ENCODE measurements at places on chromosomes 11 and 22.

DNA sequence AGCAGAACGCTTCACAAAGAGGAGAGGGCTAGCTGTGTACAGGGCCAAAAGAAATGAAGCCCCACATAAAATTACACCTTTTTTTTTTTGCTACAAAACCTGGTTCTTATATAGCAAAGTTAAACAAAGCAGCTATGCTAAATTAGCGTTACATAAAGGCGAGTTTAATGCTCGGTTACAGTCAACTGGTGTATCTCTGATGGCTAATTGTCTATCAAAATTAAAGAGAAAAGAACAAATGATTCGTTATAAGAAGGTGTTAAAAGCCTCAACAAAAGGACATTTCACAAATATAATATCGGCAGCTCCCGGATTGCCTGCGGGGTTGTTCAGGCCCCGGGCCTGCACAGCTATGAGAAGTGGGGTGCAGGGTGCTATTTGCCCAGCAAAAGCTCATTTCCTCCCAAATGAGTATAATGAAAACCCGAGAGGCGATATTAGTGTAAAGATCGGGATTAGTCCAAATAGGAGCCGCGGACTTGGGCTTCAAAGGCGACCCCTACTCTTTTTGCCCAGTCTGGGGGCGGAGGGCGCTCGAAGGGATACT is 13.3 kb upstream of the PAX6 start:
- no peak for DNase-seq

- no peak for DNase-seq
These were observed 35.0 kb upstream of the MAPK1 start for GRCh38 chr22:21902296-21903087.

DNA sequence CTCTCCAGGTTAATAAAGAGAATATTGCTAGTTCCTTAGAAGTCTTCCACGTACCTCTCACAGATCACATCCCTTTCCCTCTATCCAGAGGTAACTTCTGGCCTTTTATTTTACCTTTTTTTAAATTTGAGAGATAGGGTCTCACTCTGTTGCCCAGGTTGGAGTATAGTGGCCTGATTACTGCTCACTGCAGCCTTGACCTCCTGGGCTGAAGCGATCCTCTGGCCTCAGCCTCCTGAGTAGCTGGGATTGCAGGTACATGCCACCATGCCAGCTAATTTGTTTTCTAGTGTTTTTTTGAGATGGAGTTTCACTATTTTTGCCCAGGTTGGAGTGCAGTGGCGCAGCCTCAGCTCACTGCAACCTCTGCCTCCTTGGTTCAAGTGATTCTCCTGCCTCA is 24.4 kb downstream of the YAP1 start:
- no peak for DNase-seq

DNA sequence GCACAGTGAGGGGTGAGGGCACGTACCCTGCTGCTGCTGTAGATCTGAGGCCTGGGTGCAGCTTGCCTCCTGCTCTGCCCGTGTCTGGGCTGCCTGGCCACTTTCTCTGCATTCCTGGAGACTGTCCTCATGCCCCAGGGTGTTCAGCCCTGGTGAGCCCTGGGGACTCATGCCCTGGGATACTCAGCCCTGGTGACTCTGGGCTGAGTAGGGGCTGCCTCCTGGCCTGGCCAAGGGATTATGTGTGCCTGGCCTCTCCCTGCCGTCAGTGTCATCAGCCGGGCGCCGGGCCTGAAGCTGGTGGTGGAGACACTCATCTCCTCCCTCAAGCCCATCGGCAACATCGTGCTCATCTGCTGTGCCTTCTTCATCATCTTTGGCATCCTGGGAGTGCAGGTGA is 94.7 kb downstream of the CACNA1I start:
- no peak for DNase-seq

DNA sequence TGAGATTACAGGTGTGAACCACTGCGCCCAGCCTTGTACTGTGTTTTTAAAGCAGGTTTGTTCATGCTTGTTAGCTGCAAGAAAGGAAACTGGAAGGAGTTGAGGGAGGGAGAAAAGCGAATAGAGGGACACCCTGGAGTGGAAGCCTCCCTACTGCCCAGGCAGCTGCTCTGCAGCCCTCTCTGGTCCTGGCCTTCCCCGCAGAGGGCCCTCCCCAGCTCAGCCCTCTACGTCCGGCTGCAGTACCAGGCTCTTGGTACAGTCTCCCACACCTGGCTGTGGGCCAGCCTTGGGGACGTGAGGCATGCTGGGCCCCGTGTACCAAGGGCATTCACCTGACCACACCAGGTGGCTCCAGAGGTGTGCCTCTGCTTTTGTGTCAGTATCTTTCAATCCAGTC is 70.8 kb downstream of the MED15 start:
- DNase-seq: no peak

DNA sequence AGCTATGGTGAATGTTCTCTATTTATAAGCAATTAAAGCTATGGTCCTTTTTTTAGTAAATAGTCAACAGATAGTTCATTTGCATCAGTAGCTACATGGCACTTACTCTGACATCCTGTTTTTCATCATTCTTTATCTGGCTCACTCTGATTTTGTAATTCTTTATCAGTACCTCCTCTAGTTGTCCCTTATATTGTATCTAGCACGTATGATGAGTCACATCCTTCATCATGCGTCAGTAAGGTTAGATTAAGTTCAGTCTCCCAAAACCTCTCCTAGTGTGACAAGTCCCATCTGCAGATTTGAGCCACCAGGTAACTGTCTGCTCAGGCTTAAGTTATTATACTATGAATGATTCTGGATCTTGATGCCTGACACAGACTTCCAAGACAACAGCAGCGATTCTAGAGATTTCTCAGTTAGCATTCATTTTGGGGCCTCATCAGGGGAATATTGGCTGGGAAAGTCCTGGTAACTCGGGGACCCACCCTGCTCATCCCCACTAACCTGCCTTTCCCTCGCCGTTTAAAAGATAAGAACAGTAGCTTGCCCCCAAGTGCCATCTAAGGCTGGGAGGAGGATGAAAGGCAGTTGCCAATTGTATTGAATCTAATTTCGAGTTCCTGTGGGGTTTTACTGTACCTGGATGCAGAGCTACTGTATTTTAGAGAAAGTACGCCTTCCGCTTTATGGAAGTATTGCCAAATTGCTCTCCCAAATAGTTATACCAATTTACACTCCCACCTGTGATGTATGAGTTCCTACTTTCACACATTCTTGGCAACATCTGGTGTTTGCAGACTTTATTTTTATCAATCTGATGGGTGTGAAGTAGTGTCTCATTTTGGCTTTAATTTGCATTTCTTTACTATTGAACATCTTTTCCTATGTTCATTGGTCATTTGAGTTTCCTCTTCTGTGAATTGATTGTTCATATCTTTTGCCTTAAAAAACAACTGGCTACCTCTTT is 55.9 kb downstream of the ZC3H12C start:
- DNase-seq: peak; percentile 31

DNA sequence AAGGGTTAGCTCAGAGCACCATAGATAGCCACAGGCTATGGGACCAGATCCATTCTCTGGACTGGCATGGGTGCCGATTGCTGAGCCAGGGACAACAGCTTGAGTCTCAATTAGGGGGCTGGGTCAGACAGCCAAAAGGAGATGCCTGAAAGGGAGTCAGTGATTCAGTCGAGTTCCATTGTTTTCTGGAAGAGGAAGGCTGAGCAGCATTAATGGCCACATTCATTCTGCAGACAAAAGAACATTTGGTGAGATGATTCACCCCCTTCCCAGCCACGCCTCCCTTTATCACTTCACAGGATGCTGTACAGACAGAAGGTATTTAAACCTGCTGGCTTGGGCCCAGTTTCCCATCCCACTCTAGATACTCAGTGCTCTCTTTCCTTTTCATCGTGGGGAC is 131.9 kb downstream of the ADAMTS15 start:
- no peak for DNase-seq

DNA sequence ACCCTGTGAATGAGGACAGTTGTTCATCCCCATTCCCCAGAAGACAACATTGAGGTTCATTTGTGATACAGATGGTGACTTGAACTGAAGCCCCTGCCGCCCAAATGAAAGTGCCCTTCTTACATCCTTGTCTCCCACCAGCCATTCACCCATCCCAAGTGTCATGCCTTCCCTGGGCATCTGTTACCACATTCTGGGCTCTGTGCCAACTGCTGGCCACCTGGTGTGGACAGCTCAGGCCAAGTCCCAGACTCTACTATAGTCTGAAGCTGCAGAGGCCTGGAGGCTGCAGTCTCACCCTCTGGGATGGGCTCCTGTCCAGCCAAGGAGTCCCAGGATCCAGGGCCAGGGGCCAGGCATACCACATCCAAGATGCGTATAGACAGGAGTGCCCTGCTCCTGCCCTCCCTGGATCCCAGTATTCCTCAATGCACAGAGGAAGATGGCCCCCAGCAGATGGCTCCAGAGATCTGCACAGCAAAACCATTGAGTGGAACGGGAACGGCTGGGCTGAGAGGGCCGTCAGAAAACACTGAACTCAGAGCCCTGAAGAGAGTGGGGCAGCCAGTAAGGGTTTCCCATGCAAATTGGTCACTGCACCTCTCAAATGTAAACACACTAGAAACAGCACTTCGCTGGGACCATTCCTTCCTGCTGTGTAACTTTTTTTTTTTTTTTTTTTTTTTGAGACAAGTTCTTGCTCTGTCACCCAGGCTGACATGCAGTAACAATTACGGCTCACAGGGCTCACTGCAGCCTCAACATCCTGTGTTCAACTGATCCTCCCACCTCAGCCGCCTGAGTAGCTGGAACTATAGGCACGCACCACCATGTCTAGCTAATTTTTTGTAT is 22.8 kb downstream of the ARRB1 start:
- peak; percentile 40 for DNase-seq

- DNase-seq: no peak
These were observed 25.0 kb upstream of the SLC5A1 start for GRCh38 chr22:32018056-32018455.

DNA sequence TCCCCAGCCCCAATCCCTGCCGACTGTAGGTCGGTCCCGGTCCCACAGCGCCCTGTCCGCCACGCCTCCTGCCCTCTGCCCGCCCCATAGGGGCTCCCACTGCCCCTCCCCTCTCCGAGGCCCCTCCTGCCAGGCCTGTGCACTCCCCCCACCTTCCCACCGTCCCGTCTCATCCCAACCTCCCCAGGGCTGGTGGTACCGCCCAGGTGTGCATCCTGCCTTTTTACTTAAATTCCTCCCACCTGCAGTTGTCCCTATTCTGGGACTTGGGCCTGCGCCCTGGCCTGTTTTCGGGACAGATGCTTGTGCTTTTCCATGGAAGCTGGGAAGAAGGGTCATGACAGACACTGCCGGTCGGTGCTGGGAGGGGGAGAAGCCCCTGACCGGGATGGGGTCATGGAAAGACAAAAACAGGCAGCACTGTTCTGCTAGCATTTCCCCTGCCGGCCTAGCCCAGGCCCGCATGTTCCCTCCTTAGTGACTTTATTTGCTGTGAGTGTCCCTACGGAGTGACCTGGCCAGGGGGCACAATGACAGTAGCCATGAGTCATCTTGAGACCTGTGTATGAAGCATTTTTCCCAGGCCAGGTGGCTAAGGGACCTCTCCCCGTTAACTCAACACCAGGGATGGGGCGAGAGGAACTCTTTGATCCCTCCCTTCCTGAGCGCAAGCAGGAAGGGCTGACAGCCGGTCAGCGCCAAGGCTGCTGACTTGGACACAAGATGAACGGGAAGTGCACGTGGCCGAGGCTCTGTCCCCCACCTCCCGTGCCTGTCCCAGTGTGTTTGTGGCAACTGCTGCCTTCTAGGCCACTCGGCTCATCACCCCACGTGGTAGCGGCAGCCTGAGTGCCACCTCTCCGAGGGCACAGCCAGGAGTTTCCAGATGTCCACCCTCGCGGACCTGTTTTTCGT is 7.1 kb downstream of the TBX1 start:
- no peak for DNase-seq

- no peak for DNase-seq
These were observed 74.2 kb downstream of the ALX4 start for GRCh38 chr11:44235765-44236201.

DNA sequence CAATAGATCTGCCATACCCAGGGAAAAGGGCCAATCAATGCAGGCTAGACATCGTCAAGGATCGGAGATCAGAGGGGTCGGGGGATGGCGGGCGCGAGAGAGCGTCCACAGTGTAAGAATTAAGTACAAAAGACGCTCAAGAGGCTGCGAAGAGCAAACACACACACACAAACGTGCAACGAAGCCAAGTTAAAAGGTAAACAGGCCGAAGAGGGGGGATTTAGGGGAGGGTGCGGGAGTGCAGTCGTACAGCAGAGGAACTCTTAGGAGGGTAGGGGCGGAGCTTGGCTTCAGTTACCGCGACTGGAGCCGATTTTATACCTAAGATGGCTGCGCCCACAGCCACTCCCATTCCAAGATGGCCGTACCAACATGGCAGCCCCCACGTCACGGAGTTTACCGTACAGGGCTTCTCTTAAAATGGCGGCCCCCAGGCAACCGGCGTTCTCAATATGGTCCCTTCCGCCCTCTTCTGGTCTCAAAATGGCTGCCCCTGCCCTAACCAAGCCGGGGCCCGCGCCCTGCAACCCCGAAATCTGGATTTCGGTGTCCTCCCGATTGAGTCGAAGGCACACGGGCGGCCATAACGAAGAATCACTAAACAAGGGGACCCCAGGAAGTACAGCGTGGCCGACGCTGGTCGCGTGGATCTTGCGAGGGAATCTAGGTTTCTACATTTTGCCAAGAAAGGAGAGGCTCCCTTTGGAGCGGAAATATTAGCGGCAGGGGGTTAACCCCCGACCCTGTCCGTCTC is 1.9 kb downstream of the GNG3 start:
- DNase-seq: peak; percentile 76

GRCh38 chr11:95641495-95641894 is 148.1 kb downstream of the FAM76B start:
- no peak for DNase-seq

GRCh38 chr11:68338051-68338780 is 25.8 kb downstream of the LRP5 start:
- DNase-seq: peak; percentile 29

GRCh38 chr11:11296434-11296833 is 56.6 kb downstream of the CSNK2A3 start:
- DNase-seq: no peak

GRCh38 chr11:133175103-133175502 is 357.2 kb downstream of the OPCML start:
- DNase-seq: no peak

- no peak for DNase-seq
These were observed 65.4 kb upstream of the CHRM4 start for GRCh38 chr11:46457021-46457420.

GRCh38 chr11:35167426-35167954 is 28.5 kb downstream of the CD44 start:
- no peak for DNase-seq

DNA sequence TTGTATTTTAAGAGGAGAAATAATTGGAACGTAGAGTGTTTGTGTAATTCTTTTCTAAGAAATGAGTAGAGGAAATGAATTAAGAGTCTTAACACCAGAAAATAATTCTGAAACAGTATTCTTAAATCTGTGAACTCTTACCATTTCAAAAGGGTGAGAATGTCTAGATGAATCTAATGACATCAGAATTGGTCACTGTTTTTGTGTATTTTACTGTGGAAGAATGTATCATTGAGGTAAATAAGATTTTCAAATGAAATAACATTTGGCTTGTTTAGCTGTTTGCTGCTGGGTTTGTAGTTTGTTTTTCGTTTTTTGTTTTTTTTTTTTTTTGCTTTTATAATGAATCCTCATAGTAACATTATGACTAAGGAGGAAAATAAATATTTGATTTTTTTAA is 97.6 kb downstream of the EMSY start:
- DNase-seq: no peak

- no peak for DNase-seq
These were observed 297.6 kb downstream of the KIRREL3 start for GRCh38 chr11:126702987-126703386.

GRCh38 chr22:37996515-37997246 is 12.3 kb upstream of the SOX10 start:
- no peak for DNase-seq
